ENCODE measurements at places on chromosomes 4 and X.

- DNase-seq, result no peak
These were observed 26.2 kb upstream of the ZBTB33 start for GRCh38 chrX:120224388-120224787.

DNA sequence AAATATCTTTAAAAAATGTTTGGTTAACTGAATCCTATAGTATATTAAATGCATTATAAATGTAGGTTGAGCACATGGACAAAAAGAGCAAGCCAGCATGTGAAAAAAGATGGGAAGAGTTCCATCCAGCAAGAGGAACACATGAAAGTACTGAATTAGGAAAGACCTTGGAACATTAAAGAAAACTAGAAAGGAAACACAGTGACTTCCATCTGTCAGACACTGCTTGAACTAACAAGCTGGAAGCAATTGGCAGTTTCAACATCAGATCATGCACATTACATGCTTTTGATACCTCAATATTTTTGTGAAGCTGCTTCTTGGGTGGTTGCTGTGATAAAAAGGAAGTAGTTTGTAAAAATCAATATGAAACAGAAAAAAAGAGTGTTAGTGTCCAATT is 626.8 kb upstream of the GNPDA2 start:
- DNase-seq, result no peak

- DNase-seq, result no peak
These were observed 8.7 kb downstream of the MSX1 start for GRCh38 chr4:4868040-4868757.

GRCh38 chrX:119427024-119427794 is 28.1 kb downstream of the SLC25A43 start:
- peak; percentile 91 for DNase-seq

DNA sequence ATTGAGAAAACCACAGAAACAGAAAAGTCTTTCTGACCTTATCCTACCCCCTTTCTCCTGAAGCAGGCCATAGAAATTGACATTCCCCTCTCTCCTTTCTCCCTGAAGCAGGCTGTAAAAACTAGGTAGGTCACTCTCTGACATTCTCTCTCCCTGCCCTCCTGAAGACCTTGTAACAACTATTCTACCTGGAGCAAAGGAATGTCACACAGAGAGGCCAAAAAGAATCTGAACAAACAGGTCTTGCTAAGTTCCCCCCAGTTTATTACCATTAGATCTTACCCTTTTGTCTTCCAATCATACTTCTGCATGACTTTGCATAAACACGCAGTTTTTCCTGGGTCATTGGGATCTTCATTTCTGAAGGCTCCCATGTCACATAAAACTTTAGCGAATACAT is 198.3 kb upstream of the GYPA start:
- no peak for DNase-seq

GRCh38 chrX:21167494-21167893 is 206.7 kb upstream of the CNKSR2 start:
- no peak for DNase-seq
